Stimulated activated CD4-positive, alpha-beta T cell treated with anti-CD3 and anti-CD28 coated beads, TNF-alpha, amount 100 ng/mL, for 1 hour (primary cell): ENCODE measurements at places on chromosomes 11 and 22.

- no peak for DNase-seq
Observed at GRCh38 chr11:75893251-75893650, 78.2 kb downstream of the UVRAG start.

GRCh38 chr22:27895600-27895999 is 23.5 kb downstream of the PITPNB start:
- DNase-seq = no peak

- DNase-seq = no peak
Observed at GRCh38 chr11:8059571-8060011, 21.4 kb upstream of the TUB start.

GRCh38 chr11:64743591-64744543 is at the start of gene RASGRP2:
RASGRP2 (minus strand) TSS chr11:64744142; CDS start chr11:64742866, 1,276 bp downstream.
- peak; percentile 75 for DNase-seq

- no peak for DNase-seq
Observed at GRCh38 chr22:50694766-50695420, 22.3 kb downstream of the SHANK3 start.

DNA sequence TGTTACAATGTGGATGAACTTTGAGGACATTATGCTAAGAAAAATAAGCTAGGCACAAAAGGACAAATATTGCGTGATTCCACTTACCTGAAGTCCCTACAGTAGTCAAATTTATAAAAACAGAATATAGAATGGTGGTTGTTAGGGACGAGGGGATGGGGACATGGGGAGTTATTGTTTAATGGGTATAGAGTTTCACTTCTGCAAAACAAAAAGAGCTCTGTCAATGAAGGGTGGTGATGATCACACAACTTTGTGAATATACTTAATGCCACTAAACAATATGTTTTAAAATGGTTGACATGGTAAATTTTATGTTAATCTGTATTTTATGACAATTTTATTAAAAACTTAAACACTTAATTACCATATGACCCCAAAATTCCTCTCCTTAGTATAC is 26.1 kb downstream of the INTS4 start:
- DNase-seq = no peak

- no peak for DNase-seq
Observed at GRCh38 chr11:124877910-124878758, 12.9 kb downstream of the ROBO3 start.

- no peak for DNase-seq
Observed at GRCh38 chr11:119432484-119433357, 9.7 kb upstream of the THY1 start.

DNA sequence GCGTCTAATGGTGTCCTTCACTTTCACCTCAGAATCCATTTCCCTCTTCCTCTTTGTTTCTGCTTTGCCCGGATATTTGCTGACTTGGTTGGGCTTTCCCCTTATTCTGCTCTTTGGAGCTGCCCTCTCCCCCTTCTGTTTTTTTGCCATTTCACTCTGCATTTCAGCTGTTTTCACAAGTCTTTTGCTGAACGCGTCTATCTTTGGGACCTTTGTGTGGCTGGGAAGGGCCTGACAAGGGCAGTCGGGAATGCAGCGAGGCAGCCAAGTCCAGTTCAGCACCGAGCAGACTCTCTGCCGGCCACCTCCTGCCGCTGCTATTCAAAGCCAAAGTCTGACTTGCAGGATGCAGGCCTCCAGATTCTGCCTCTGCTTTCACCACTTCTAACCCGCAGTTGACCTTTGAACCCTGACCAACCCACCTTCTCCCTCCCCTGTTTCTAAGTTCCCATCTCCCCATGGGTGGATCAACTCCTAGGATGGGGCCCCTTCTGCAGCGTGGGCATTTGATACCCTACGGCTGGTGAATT is 38.2 kb downstream of the FEZ1 start:
- no peak for DNase-seq

DNA sequence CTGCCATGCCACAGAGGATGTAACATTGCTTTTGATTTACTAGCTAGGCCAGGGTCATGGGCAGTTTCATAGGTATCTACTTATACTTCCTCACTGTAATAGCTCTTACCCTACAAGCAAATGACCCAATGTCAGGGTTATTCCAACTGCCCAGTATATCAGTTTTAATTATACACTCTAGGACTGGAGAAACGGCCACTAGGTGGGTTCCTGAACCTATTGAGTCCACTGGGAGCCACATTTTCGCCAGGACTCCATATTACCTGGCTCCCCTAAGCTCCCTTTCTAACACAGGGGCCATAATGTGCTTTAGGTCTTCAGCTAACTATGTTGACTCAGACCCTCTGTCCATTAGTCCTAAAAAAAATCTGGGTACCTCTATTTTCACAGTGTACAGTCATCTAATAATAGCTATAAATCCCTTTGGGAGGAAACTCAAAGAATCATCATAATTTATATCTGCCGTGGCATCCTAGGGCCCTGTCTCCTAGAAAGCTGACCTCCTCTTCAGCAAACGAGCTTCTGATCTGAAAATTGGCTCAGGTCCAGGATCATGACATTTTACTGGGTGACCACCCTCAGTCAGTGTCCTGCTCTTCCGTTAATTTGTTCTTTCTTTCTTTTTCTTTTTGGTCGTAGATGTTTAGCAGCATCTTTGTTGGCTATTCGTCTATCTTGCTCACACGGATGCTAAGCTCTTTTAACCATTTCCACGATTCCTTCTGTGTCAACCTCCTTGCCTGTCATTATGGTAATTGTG is 244.3 kb downstream of the FAM76B start:
- no peak for DNase-seq

- DNase-seq = no peak
Observed at GRCh38 chr22:27517361-27518155, 284.0 kb downstream of the MN1 start.

DNA sequence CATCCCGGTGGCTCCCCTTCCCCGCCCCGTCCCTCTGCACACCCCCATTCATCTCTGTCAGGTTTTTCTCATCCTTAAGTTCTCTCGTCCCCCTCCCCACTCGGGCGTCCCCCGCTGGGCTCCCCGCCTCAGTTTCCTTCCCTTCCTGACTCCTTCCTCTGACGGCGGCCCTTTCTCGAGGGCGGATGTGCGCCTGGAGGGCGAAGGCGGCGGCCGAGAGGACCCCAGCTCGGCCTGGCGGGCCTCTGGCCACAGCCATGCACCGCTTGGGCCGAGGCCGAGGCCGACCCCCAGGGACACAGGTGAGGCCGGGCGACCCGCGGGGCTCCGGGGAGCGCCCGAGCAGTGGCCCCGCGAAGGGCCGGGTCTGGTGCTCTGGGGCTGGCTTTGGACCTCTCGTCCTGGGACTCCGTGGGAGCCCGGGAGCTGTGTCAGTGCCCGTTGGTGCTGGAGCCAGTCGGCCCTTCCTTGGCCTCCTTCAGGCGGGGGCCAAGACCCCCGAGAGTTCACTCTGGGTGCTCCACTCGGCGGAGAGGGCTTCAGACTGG is 2.9 kb downstream of the PHLDB1 start:
- no peak for DNase-seq

DNA sequence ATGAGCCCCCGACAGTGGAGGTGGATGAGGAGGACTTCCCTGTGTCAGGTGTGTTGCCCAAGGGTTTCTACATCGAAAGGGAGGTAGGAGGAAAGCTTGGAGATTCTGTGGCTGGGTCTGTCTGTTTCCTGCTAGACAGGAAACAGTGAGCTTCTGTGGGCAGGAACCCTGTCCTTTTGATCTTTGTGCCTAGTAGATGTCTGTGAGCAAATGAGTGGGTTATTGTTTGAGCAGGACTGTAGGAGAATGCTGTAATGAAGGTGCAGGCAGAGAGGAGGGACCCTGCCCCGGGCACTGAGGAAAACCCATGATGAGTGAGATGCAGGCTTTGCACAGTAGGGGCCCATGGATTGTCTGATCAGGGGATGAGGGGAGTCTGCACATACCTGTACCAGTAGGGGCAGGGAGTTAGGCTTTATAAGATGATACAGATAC is 14.0 kb downstream of the USP35 start:
- peak; percentile 34 for DNase-seq

GRCh38 chr22:48753381-48753730 is 1074.3 kb downstream of the BRD1 start:
- no peak for DNase-seq

GRCh38 chr11:12494699-12495098 is 117.3 kb downstream of the PARVA start:
- DNase-seq = no peak

- no peak for DNase-seq
Observed at GRCh38 chr22:37101311-37102066, 8.0 kb downstream of the TMPRSS6 start.

DNA sequence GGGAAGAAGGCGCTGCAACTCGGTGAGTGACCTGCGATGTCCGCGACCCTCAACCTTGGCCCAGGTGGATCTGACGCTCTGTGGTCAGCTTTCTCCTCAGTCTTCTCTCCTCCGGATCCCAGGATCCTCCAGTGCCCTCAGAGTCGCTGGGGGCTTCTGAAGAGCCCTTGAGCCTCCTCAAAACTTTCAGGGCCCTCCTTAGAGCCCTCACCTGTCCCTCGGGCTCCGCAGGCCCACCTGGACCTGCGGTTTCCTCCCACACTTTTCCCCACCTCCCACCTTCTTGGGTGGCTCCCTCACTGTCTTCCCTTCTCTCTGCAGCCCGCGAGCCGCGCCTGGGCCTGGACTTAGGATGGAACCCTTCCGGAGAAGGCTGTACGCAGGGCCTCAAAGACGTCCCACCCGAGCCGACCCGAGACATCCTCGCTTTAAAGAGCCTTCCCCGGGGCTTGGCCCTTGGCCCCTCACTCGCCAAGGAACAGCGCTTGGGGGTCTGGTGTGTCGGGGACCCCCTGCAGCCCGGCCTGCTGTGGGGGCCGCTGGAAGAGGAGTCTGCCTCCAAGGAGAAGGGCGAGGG is 335 bp downstream of the ZNF408 start:
- no peak for DNase-seq

DNA sequence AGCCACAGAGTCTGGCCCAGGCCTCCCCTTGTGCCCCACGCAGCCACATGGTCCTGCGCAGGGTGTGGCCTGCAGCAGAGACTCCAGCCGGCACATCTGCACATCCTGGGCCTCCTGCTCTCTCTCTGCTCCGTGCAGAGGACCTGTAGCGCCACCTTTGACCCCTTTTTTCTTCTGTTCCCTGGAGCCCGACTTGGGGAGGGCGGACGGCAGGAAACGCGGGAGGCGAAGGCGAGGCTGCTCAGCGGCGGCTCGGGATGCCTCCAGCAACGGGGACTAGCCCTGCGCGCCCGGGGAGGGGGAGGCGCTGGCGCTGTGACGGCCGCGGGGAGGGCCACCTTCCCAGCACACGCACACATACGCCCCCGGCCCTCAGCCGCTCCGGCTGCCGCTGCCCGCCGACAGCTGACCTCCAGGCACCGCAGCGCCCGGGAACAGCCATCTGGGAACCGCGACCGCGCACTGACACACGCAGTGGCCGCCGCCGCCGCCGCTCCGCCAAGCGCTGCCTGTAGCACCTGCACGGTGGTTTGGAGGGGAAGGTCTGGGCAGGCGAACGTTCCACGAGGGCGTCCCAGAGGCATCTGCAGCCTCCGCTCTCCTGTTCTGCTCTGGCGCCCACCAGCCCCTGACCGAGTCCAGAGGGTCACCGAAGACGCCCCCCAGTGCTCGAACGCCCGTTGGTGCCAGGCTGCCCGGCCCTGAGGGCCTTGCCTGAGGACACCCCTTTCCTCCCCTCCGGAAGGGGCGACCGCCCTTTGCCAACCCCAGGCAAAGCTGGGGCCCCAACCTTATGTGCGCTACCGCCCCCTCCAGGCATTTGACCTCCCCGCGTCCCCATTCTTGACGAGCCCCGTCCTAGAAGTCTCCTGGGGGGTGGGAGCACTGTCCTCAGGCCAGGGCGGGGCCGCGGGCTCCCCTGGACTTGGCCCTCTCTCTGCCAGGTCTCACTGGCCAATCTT is 16.9 kb upstream of the C22orf42 start:
- DNase-seq = no peak

- DNase-seq = no peak
Observed at GRCh38 chr11:121722431-121723245, 269.9 kb upstream of the SORL1-AS1 start.

DNA sequence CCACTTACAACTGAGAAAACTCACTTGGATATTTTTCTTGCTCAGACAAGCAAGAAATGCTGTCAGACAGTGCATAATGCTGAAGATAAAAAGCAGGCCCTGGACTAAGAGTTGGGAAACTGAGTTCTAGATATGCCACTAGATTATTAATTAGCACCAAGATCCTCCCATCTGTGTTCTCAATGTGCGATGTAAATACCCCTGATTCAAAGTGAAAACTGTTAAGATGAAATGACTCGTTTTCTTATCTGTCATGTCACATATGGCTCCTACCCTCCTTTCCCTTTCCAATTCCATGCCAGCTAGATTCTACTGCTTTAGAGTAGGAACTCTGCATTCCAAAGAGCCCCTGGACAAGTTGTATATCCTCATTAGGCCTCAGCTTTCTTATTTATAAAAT is 88.9 kb upstream of the CLNS1A start:
- DNase-seq = no peak

DNA sequence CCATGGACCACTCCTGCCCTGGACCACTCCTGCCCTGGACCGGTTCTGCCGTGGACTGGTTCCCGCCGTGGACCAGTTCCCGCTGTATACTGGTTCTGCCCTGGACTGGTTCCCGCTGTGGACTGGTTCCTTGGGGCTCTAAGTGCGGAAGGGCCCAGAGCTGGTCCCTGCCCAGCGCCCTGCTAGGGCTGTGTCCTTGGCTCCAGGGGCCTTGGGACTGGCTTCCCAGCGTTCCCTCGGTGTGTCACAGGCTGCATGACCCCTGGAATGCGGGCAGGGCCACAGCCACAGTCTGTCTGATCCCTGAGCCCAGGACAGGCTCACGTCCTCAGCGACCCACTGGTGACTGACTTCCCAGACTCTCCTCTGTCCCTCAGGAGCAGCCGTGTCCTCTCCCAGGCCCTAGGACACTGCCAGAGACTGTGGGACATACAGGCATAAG is 412.2 kb downstream of the TBC1D22A start:
- no peak for DNase-seq

GRCh38 chr11:34653851-34654482 is 33.1 kb downstream of the EHF start:
- DNase-seq = no peak

DNA sequence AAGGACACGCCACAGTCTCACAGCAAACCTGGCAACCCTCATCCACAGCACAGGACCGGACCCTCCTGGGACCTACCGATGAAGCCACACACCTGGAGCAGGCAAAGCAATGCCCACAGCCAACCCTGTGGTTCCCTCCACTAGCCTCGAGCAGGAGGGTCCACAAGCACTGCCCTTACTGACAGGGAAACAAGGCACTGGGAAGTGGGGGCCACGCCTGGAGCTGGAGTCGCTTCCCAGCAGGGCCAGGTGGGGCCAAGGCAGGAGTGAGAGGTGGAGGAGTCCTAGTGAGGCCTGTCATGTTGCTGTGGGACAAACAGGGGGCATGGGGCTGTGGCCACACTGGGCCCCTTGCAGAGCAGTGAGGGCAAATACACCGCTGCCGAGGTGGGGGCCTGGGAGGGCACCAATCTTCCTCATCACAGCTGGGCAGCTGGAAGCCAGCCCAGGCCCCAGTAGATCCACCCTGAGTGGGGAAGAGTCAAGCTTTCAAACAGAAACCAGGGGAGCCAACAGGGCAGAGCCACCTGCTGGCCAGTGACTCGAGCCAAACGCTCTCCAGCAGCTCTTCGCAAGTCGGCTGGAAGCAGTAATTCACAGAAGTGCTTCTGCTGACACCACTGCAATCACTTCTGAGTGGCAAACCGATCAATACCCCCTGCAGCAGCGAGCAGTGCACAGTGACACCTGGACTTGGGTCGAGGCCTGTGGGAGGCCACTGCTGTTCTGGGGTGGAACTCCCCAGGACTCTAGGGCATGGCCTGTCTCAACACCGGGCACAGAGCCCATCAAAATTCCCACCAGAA is 13.7 kb downstream of the SULT4A1 start:
- no peak for DNase-seq
